ENCODE measurements at places on chromosomes 3 and 15.

DNA sequence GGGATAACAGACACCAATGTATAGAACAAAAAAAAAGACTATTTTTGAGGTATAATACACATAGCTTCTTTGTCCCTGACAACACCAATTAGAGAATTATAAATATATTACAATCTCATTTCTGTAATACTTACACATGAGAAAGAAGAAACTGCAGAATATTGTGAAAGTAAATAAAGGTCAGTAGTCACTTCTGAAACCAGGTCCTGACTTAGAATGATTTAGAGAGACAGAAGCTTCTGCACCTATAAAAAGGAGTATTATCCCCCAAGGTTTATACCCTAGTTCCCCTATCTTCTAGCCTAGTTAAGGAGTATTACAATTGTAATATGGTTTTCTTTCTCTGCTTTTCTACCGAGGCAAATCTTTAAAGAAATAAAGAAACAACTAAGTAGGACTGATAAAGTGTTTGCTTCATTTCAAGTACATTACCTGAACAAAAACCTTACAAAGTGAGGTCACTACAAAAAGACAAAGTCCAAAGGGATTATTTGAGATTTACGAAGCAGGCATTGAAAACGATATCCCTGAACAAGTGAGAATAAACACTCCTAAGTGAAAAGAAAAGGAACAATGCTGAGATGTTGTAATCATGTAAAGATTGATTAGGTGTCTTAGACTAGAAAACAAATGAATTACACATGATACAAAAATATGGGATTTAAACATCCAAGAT lies 103.0 kb downstream of the GBE1 start:
- DNase-seq, result no peak

DNA sequence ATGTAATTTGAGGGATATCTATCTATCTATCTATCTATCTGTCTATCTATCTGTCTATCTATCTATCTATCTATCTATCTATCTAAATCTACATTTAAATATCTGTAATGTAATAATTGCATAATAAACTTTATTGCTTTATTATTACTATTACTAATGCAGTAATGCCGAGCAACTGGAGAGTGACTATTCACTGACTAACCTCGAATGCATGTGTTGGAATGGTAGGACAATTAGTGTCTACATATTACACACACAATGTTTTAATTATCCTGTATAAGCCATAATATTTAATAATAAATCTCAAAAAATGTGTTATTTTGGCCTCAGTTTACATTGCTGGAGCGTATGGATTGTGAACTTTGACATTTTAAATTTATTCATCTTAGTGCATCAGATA lies 25.2 kb upstream of the CNTN3 start:
- no peak for DNase-seq

- no peak for DNase-seq
These were observed 128.6 kb downstream of the POLR2M start for GRCh38 chr15:57835119-57835518.

DNA sequence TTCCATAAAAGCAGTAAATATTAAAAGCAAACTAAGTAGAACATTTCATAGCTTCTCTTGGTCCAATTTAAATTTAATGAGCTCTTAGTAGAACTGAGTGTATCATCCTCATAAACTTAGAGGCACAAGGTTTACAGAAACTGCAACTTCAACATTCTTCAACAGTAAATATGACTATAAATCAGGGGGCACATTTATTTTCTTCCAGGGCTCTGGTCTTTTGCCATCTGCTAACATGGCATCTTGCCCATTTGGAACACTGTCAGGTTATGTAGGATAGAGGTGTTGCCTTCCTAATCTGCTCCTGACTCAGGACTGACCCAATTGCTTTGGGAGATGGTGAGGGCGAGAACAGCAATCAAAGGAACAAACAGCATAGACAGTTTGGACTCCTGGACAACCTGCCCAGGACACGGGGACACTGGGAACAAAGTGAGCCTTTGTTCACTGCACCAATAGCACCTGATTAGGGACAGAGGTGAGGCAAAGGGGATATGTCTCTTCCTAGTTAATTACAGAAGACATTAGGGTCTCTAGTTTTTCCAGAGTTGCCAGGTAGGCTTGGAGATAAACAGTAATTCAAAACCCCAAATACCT lies 610.2 kb upstream of the ROBO2 start:
- DNase-seq, result no peak

DNA sequence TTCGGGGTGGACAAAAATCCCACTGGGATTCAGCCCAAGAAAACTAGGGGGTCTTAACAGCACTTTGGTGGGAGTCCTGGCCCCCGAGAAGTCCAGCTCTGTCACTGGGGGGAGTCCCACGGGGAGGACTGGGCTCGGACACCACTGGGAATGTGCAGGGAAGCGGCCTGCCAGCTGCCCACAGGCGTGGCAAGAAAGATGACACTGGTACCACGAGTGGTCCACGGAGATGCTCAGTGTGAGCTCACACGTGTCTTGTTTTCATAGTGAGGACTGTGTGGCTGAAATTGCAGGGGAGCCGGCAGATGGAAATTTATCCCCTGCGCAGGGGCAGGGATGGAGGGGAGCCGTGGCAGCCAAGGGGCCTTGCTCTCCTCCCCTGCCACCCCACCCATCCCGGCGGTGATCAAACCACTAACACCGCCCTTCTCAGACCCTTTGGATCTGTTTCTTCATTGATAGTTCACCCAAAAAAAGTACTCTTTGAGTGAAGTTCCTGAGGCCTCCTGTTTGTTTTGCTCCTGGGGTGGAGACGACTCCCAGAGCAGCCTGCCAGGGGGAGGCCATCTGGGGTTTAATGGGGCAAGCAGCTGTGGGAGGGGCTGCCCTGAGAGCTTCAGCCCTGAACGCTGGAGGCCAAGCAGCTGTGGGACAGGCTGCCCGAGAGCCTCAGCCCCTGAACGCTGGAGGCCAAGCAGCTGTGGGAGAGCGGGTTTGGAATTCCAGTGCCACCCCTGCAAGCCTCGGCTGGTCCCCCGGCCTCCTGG lies 130.9 kb downstream of the LRRK1 start:
- DNase-seq, result no peak

DNA sequence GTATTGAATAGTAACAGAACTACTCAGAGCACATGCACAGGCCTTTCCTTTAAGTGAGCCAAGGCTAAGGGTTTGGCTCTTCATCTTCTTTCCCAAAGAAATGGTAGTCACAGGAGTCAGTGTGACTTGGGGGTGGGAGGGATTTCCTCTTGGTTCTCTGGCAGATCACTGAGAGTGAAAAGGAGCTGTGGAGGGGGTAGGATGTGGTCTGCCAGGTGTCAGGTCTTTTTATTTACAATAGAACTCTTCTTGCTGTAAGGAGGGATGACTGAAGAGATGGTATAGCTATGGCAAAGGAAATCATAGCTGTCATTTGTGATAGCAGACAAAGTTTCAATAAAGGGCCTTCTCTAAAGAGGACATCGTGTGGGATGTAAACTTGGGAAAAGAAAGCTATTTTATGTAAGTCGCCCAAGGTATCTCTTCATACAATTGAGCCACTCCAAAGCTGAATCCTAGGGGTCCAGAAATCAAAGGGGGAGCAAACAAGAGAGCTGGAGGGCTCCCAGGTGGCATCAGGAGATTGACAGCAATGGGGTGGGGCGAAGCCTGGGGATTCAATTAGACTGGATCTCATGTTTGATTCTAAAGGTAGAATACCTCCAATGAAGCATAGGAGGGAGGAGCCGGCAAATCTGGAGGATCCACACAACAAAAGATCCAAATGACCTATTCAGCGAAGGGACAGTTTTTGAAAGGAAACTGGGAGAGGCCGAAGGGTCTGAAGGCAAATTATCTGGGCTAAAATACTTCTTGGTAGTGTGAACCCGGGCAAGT lies 20.0 kb upstream of the CHD2 start:
- DNase-seq, result no peak

DNA sequence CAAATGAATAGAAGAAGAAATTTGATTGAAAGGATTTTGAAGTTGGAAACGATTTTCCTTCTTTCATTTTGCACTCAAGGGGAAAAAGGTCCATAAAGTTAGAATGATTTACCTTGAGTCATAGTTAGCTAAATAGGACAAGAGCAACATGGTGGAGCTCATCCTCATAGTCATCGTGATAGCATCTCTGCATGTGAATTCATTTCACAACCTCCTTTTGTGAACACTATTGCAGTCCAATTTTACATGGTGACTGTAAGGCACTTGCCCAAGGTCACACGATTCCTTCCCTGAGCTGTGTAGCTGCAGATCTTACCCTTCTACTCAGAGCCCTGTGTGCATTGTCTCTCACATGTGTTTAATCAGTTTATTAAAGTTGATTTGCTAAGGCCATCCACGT lies 359.8 kb upstream of the C2CD4B start:
- DNase-seq, result no peak

DNA sequence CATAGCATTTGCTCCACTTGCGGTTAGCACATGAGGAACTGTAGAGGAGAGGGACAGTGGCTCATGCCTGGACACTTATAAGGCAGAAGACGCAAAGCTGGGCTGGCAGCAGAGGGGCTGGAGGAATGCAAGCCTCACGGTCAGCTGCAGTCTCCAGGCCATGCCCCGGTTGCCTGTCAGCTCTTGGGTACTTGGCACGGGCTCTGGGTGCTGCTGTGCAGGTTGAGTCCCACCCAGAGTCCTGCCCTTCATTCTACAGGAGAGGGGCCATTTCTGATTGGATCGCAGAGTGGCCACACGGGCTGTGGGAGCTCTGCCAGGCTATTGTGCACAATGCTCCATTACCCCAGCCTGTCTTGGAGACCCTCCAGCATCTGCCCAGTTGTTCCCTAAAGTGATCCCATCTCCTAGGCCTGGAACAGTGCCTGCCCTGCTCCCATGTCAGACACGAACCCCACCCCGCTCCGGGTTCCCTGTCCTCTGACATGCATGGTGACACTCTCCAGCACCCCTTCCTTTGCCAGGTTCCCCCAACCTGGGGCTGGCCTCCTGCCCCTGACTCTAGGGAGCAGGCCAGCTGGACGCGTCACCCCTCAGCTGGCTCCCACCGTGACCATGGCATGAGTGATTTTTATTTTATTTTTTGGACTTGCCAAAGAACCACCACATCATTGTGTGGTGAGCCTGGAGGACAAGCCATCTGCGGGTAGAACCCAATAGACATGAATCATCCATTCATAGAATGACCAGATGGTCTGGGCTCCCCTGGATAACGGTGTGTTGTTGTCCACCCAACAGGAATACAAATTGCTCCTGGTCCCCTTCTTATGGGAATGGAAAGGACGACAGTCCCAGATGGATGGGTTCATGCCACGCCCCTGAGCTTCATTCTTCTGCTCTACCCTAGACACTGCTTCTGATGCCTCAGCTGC lies 51.0 kb upstream of the KLF13 start:
- DNase-seq, result no peak

DNA sequence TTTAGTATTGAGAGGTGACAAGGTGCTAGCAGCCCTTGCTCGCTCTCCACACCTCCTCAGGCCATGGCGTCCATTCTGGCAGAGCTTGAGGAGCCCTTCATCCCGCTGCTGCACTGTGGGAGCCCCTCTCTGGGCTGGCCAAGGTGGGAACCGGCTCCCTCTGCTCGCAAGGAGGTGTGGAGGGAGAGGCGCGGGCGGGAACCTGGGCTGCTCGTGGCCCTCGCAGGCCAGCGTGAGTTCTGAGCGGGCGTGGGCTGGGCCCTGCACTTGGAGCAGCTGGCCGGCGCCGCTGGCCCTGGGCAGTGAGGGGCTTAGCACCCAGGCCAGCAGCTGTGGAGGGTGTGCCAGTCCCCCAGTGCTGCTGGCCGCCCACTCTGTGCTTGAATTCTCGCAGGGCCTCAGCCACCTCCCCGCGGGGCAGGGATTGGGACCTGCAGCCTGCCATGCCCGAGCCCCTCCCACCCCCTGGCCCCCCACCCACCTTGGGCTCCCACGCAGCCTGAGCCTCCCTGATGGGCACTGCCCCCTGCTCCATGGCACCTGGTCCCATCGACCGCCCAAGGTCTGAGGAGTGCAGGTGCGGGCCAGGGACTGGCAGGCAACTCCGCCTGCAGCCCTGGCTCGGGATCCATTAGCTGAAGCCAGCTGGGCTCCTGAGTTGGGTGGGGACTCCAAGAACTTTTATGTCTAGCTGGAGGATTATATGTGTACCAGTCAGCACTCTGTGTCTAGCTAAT lies 785.2 kb downstream of the DIPK2A start:
- no peak for DNase-seq

- peak; percentile 13 for DNase-seq
These were observed 25.7 kb downstream of the FSIP1 start for GRCh38 chr15:39756806-39757522.

DNA sequence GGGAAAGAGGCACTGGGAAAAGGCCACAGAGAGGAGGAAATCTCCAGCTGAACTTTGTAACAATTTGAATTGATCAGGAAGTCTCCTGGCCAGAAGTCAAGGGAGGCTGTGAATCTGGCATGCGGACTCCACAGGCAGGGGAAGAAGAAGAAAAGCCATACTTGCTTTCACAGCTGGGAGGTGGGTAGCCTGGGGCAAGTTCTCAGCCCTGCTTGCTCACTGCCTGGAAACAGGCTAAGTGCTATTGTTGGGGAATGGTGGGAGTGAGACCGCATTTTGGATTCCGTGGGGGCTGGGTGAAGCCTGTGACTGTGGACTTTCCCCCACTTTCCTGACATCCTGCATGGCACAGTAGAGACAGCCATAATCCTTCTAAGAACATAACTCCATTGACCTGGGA lies 168.8 kb upstream of the CD96 start:
- no peak for DNase-seq

Measured in NCI-H510A (cell line).